ENCODE measurements at places on chromosomes 16 and 17.

GRCh38 chr16:8686031-8686621, 11.7 kb downstream of the ABAT start:
- no peak for DNase-seq

- DNase-seq: no peak
Measured at GRCh38 chr16:56032072-56032471, 156.9 kb upstream of the CES5A start.

- DNase-seq: no peak
Measured at GRCh38 chr16:2289282-2289681, 21.4 kb upstream of the RNPS1 start.

DNA sequence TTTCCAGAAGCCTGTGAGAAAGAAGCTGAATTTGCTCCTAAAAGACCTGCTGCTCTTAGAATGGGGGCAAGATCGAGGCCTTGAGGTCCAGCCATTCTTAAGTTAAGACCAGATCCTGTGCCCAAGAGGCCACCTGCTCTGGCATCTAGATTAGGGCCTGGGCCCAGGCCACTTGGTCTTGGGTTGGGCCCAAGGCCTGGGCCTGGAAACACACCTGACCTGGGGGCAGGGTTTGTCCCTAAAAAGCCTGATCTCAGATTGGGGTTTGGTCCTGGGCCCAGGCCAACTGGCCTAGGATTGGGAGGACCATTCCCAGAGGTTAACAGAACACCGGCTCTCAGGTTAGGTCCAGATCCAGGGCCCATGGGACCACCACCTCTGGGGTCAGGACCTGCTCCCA, 12.9 kb downstream of the CHTF8 start:
- no peak for DNase-seq

DNA sequence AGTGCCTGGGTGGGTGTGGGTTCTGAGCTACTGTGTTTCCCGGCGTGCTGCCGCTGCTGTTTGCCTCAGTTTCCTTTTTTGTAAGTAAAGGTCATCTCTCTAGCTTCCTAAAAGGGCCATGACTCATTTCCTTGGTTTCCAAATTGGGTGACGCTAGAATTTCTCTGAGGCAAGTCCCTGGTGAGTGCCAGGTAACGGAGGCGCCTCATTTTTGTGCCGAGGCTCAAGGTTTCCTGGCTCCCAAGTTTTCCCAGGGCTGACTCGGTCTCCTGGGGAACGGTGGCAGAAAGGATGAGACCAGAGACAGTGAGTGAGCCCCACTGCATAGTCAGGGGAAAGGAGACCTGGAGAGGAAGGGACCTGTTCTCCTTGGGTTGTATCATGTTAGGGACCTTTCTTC, 20.3 kb downstream of the MSI2 start:
- DNase-seq: no peak

GRCh38 chr17:11996722-11997146, 541 bp downstream of the ZNF18 start:
- DNase-seq: no peak

GRCh38 chr17:80969674-80970043, 22.0 kb upstream of the CHMP6 start:
- DNase-seq: no peak

DNA sequence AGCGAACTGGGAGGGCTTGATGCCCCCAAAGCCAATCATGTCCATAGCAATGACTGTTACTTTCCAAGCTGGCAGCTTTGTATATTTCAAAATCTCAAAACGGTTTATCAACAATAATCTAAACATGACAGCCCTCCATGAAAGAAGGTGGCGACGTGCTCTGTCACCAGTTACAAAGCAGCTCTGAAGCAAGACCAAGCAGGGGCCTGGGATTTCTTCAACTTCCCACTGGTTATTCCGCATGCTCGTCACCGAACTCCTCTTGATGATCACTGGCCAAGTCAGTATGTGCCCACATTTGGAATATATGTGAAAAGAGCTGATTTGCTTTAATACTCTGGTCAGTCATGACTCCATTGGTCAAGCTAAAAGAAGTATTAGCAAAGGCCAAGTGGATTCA, 175.6 kb downstream of the VPS53 start:
- DNase-seq: no peak

GRCh38 chr17:29042679-29043538, at the start of gene PIPOX:
Gene PIPOX, plus strand, starts transcription at chr17:29043141. Its CDS starts 85 bp downstream, at chr17:29043226.
- DNase-seq: no peak

GRCh38 chr17:68004201-68004600, 7.9 kb upstream of the C17orf58 start:
- no peak for DNase-seq

GRCh38 chr16:89261691-89262563, 44.4 kb downstream of the ZNF778 start:
- no peak for DNase-seq

- DNase-seq: no peak
Measured at GRCh38 chr16:79417601-79418008, 182.9 kb downstream of the MAF start.

- no peak for DNase-seq
Measured at GRCh38 chr16:66342294-66342900, 24.1 kb upstream of the CDH5 start.

DNA sequence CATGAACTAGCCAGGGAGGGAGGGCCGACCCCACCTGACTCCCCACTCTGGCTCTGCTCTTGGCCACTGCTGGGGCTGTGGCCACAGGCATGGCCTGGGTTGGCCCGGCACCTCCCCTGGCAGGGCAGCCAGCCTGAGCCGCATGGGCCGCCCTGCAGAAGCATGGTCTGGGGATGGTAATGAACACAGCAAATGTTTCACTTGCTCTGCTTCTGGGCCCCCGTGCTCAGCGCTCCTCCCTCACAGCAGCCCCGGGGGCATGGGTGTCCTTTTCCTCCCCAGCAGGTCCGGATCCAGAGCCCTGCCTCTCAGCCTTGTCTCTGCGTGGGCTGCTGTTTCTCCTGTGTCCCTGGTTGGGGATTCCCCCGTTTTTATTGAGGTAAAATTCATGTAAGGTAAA, 30.9 kb upstream of the KCNJ12 start:
- no peak for DNase-seq

- no peak for DNase-seq
Measured at GRCh38 chr16:82370282-82370681, 200.3 kb upstream of the MPHOSPH6 start.

GRCh38 chr17:64780096-64781013, 118.2 kb upstream of the SMURF2 start:
- DNase-seq: peak; percentile 49

GRCh38 chr16:85437166-85438052, 175.7 kb upstream of the GSE1 start:
- DNase-seq: no peak

DNA sequence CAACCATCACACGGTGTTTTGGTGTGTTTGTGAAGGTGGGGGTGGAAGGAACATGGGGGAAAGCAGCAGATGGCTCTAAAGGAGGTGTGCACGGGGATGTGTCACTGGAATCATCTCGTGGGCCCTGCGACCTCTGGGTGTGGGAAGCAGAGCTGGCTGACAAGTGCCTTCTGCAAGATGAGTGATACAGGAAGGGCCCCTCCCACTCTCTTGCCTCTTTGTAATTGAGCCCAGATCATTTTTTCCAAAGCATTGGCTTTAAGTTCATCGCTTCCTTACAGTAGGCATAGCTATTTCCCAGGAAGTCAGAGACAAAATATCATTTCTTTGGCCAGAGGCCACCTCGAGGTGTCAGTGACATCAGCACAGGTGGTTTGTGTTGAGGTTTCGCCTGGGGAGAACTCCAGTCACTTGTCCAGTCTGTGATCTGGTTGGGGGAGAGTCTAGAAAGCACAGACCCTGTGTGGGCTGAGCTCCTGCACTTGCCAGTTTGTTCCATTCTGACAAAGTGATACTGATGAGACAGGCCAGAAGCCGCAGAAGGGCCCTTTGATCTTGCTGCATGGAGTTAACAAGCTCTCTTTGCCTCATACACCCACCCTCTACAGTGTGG, 20.6 kb upstream of the SNTB2 start:
- DNase-seq: no peak

DNA sequence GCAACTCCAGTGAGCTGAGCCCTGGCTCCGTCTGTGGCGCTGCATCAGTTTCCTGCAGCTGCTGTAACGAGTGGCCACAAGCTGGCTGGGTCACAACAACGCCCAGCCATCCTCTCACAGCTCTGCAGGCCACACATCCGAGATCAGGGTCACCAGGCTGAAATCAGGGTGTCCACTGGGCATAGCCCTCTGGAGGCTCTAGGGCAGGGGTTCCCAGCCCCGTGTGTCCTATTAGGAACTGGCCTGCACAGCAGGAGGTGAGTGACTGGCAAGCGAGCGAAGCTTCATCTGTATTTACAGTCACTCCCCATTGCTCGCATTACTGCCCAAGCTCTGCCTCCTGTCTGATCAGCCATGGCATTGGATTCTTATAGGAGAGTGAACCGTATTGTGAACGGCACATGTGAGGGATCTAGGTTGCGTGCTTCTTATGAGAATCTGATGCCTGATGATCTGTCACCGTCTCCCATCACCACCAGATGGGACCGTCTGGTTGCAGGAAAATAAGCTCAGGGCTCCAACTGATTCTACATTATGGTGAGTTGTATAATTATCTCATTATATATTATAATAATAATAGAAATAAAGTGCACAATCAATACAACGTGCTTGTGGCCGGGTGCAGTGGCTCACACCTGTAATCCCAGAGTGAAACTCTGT, 176.5 kb downstream of the SEC14L1 start:
- no peak for DNase-seq

GRCh38 chr16:20598832-20599469, 22.8 kb upstream of the ACSM2B start:
- DNase-seq: no peak

DNA sequence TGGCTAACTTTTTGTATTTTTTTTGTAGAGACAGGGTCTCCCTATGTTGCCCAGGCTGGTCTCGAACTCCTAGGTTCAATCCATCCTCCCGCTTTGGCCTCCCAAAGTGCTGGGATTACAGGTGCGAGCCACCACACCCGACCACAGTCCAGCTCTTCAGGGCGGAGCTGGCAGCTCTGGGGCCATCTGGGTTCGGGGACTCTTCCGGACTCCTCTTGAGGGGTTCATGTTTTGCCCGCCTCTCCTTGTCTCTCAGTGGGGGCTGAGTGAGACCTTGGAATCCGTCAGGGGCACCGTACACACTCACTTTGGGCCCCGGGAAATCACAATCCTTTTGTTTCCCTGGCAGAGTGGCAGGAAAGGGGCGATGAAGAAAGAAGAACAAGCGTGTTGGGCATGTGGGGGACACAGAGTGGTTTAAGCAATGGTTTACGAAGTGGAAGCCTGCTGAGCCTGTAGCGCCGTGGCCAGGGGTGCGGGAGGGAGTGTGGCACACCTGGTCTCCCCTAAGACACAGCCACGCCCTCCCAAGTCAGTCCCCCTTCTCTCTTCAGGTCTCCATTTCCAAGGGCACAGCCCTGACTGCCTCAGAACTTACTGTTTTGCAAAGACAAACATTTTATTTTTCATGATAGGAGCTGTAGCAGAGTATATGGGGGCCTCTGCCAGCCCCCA, 26.1 kb downstream of the TNS4 start:
- no peak for DNase-seq

DNA sequence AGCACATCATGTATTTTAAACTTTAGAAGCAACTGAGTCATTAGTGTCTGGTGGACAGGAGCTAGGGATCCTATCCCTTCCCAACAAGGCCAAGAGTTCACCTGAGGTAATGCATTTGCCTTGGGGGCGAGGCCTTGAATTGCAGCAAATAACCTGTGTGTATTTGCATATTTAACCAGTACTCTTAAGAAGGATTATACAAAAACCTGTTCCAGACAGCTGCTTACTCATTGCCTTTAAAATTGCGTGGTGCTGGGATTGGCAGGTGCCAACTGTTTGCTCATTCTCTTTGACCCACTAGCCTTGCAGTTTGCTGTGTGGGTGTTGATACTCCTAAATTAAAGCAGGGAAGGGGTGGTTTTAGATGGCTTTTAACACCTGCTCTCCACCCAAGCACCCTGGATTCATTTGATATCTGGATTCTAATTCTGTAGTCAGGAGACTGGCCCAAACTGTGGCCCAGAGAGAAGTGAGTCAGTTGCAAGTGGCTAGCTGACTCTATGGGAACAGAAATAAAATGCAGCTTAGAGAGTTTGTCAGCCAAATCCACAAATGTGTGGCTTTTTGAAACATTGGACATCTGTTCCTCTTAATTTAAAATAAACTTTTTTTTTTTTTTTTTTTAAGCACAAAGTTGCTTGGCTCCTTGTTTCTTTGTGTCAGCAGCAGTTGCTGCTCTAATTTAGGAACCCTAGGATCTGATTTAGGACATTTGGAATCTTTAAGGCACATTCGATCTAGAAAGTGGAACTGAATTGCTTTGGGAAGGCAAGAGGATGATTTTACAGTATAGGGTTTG, 46.9 kb downstream of the TUBD1 start:
- no peak for DNase-seq

- no peak for DNase-seq
Measured at GRCh38 chr16:159136-159849, 6.5 kb upstream of the HBM start.
